ENCODE measurements at places on chromosomes 2 and 18. TPM values are rescaled to one million over a fixed set of nuclear protein-coding genes. Genes with fewer than 3 reads are reported as not detected.
A peak's percentile ranks its signal among the peaks of the same experiment; 100 is the strongest.

DNA sequence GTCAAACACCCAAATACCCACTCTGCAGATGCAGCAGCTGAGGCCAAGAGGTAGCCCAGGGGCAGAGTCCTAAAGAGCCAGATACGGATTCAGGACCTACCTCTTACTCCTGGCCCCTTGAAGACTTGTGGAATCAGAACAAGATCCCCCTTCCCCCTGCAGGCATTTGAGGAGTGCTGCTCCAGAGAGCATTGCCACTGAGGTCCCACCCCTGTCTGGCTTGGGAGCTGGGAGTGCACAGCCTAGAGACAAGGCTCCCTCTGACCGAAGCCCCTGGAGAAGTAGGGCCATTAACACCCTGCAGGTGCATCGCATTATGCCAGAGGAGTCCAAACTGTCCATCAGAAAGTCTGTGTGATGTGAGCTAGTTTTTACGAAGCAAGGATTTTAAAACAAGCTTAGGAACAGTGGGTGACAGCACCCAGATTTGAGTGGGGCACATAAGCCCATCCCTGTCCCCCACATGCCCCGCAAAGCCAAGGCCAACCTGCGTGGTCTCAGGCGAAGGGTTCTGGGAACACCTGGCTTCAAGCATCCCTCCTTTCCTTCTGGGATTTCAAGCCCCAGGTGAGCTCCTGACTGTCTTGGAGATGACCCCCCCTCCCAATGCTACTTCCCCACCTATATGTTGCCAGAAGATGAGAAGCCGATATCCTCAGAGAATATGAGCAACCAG is 48.4 kb downstream of the MTERF4 start:
- DNase-seq, result no peak
- H3K27ac ChIP-seq, result no peak overlapping the region
- H3K4me3 ChIP-seq, result no peak overlapping the region
- H3K4me1 ChIP-seq, result no peaks in the 10 kb centered on the region
- H3K36me3 ChIP-seq, result no peaks in the 10 kb centered on the region

GRCh38 chr18:38301621-38302020 is 736.0 kb upstream of the CELF4 start:
- no peak for DNase-seq
- no peaks in the 10 kb centered on the region for H3K27me3 ChIP-seq
- H3K36me3 ChIP-seq, result no peaks in the 10 kb centered on the region
- no peaks in the 10 kb centered on the region for H3K4me1 ChIP-seq
- no peak overlapping the region for H3K27ac ChIP-seq

GRCh38 chr2:64168756-64169155 is 24.5 kb upstream of the PELI1 start:
- H3K27me3 ChIP-seq, result no peaks in the 10 kb centered on the region
- no peak overlapping the region for H3K27ac ChIP-seq
- H3K4me3 ChIP-seq, result no peak overlapping the region
- no peaks in the 10 kb centered on the region for H3K4me1 ChIP-seq

DNA sequence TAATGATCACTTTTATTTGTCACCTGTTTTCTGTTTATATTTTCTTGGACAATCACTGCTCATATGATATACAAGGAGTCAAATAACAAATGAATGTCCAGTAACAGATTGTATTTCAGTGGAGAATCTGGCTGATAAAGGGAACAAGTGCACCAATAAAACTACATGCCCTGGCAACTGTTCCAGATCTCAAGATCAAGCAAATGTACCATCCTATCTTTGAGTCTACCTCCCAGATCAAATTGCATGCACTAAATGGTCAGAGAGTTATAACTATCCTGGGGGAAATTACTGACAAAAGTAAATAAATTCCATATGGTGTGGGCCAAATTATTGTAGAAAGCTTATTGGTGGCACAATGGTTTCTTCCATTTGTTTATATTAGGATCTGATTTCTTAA is 452.8 kb downstream of the MBD2 start:
- H3K4me3 ChIP-seq, result no peak overlapping the region
- H3K27ac ChIP-seq, result no peak overlapping the region
- no peak for DNase-seq
- no peaks in the 10 kb centered on the region for H3K27me3 ChIP-seq

DNA sequence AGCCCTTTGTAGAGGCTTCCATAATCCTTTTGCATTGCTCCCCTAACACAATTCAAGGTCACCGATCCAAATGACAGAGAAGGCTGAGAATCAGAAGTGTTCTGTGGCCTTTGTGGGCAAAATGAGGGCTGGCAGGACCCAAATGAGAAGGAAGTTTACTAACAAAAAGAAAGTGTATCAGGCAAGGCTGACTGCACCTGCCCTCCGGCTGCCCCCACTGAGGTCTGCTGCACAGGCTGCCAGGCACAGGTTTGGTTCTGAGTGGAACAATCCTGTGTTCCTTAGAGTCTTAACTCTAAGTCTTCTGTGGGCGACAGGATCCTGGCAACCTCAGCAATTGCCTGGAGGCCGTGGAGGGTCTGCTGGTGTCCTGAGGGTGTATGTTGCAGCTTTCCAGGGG is 568.5 kb downstream of the CMPK2 start:
- H3K4me1 ChIP-seq, result no peaks in the 10 kb centered on the region
- no peak for DNase-seq
- H3K36me3 ChIP-seq, result no peaks in the 10 kb centered on the region
- no peaks in the 10 kb centered on the region for H3K27me3 ChIP-seq
- no peak overlapping the region for H3K4me3 ChIP-seq

- no peaks in the 10 kb centered on the region for H3K27me3 ChIP-seq
- H3K36me3 ChIP-seq, result peaks cover 3% of the 10 kb centered on the region
- peaks cover 15% of the 10 kb centered on the region for H3K4me1 ChIP-seq
- no peak overlapping the region for H3K27ac ChIP-seq
- no peak overlapping the region for H3K4me3 ChIP-seq
These were observed 133.3 kb downstream of the TMEM247 start for GRCh38 chr2:46612675-46613074.

- H3K36me3 ChIP-seq, result no peaks in the 10 kb centered on the region
- peak; percentile 53 for DNase-seq
- H3K27ac ChIP-seq, result no peak overlapping the region
- no peaks in the 10 kb centered on the region for H3K4me1 ChIP-seq
- peaks cover 79% of the 10 kb centered on the region for H3K27me3 ChIP-seq
- H3K4me3 ChIP-seq, result peak overlapping the region; percentile 6
These were observed 79.0 kb downstream of the CIB4 start for GRCh38 chr2:26561918-26562810.

DNA sequence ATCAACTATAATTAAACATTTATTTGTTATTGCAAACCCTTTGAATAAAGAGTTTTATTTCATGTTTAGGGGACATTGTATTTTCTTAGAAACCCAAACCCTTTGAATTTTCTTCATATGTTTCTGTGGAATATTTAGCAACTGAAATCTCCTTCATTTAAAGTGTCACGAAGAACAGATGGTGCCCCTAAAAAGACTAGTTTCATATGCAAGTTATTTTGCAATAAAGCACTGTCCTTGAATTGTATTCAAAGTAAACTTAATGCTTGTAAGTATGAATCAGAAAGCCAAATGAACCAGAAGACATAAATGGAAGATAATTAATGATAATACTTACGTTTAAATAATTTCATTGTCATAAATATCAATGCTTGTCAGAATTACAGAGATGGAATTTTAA is 151.9 kb upstream of the CWC22 start:
- H3K27me3 ChIP-seq, result no peaks in the 10 kb centered on the region
- no peaks in the 10 kb centered on the region for H3K36me3 ChIP-seq
- H3K27ac ChIP-seq, result no peak overlapping the region
- no peak overlapping the region for H3K4me3 ChIP-seq

- peaks cover 2% of the 10 kb centered on the region for H3K4me1 ChIP-seq
- H3K27me3 ChIP-seq, result no peaks in the 10 kb centered on the region
- no peak overlapping the region for H3K4me3 ChIP-seq
- no peak overlapping the region for H3K27ac ChIP-seq
- no peak for DNase-seq
These were observed 128.7 kb downstream of the CTIF start for GRCh38 chr18:48667276-48668254.

DNA sequence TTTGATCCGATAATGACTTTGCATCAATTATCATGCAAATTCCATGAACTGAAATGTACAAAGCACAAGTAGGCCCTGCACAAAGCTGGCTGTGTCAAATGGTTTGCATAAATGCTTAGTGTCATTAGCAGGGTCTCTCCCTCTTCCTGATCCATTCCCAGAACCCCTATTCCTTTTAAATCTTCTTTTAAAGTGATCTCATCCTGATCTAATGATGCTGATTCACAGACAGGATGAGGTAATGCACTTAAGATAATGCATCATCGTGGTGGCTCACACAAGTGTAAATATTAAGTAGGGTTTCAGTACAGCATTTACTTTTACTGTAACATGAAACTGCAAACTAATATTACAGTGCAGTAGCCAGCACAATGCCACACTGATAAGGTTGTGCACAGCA is 304.8 kb upstream of the SOX11 start:
- no peak for DNase-seq
- H3K27ac ChIP-seq, result no peak overlapping the region
- H3K27me3 ChIP-seq, result no peaks in the 10 kb centered on the region
- H3K4me1 ChIP-seq, result no peaks in the 10 kb centered on the region
- no peaks in the 10 kb centered on the region for H3K36me3 ChIP-seq

GRCh38 chr2:195410074-195410671 is 246.9 kb upstream of the SLC39A10 start:
- H3K27ac ChIP-seq, result no peak overlapping the region
- no peak overlapping the region for H3K4me3 ChIP-seq
- H3K36me3 ChIP-seq, result no peaks in the 10 kb centered on the region
- H3K27me3 ChIP-seq, result no peaks in the 10 kb centered on the region
- no peak for DNase-seq

GRCh38 chr18:23690505-23691068 is 1.3 kb downstream of the LAMA3 start:
- no peaks in the 10 kb centered on the region for H3K36me3 ChIP-seq
- DNase-seq, result no peak
- peaks cover 58% of the 10 kb centered on the region for H3K27me3 ChIP-seq
- H3K4me1 ChIP-seq, result no peaks in the 10 kb centered on the region
- H3K27ac ChIP-seq, result no peak overlapping the region

GRCh38 chr2:127188797-127189196 is 31.3 kb downstream of the CYP27C1 start:
- H3K4me3 ChIP-seq, result no peak overlapping the region
- no peaks in the 10 kb centered on the region for H3K4me1 ChIP-seq
- DNase-seq, result no peak
- no peaks in the 10 kb centered on the region for H3K36me3 ChIP-seq

DNA sequence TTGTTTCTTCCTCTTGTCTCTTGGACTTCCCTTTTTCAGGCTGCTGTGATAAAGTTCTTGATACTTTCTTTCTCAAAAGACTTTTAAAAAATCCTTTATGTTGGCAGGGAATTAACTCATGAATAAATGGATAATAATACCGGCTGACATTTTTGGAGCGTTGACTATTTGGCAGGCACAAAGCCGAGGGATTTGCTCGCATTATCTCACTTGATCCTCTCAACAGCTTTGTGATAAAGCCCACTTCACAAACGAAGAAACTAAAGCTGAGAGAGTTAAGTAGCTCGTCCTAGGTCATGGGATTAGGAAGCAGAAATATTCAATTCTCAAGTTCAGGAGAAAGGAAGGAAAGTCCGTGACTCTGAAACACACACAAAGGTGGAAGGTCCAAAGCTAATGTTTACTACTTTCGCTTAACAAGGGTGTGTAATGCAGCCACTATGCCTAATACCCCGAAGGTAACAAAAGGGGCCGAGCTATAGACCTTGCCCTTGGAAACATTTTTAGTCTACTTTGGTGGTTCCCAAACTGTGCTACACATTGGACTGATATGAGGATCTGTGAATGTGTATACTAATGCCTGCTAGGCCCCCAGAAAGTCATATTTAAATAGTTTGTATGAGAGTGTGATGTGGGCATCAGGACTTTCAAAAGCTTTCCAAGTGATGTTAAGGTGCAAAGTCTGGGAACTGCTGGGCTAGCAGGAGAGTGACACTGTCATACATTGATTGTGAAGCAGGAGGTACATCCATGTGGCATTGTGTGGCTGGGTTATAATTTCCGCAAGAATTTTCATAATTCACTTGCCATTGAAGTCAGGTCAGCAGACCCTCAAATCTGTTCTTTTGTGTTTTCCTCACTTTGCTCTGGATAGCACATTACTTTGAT is 508.4 kb downstream of the PLCL1 start:
- no peak overlapping the region for H3K4me3 ChIP-seq
- H3K4me1 ChIP-seq, result peaks cover 4% of the 10 kb centered on the region
- no peaks in the 10 kb centered on the region for H3K36me3 ChIP-seq
- DNase-seq, result no peak
- H3K27ac ChIP-seq, result no peak overlapping the region

GRCh38 chr18:13382954-13383827 is 164.6 kb downstream of the LDLRAD4 start:
- no peaks in the 10 kb centered on the region for H3K27me3 ChIP-seq
- no peak overlapping the region for H3K4me3 ChIP-seq
- H3K36me3 ChIP-seq, result no peaks in the 10 kb centered on the region
- H3K27ac ChIP-seq, result no peak overlapping the region

- peak overlapping the region; percentile 89 for H3K27ac ChIP-seq
- no peaks in the 10 kb centered on the region for H3K36me3 ChIP-seq
- no peaks in the 10 kb centered on the region for H3K27me3 ChIP-seq
- peaks cover 10% of the 10 kb centered on the region for H3K4me1 ChIP-seq
- no peak overlapping the region for H3K4me3 ChIP-seq
- no peak for DNase-seq
These were observed 147.3 kb downstream of the B3GNT2 start for GRCh38 chr2:62343206-62343605.

- H3K27ac ChIP-seq, result no peak overlapping the region
- H3K36me3 ChIP-seq, result peaks cover 78% of the 10 kb centered on the region
- H3K27me3 ChIP-seq, result no peaks in the 10 kb centered on the region
- H3K4me1 ChIP-seq, result no peaks in the 10 kb centered on the region
- DNase-seq, result no peak
These were observed 20.4 kb downstream of the MSH6 start for GRCh38 chr2:47803363-47803762.

DNA sequence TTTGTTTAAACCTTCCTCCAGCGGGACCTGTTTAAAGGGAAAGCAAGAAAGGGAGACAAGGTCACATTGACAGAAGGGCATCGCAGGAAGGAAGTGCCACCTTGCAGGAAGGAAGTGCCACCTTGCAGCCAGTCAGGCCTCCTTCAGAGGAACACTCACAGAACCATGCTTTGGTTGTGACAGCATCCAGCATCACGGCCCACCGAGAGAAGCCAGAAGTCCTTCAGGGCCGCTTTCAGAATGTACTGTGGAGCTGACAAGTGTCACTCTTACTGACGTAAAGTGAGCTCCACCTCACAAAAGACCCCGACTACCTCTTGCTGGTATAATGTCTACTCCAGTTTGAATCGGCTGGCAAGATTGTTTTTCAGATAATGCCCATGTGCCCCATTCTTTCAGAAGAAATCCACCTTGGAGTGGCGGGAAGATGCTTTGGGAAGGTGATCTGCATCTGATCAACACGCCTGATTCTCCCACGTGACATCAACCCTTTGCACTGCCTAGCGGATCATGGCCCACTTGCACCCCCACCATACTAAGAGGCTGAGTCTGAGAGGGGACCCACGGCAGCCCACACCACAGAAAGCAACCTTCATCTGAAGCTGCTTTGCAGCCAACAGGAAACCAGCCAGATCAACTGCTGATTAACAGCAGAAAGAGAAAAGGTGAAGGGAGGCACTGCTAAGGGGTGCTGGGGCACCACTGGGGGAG is 99.8 kb downstream of the UXS1 start:
- no peaks in the 10 kb centered on the region for H3K36me3 ChIP-seq
- DNase-seq, result no peak
- H3K27ac ChIP-seq, result no peak overlapping the region

Gene ST8SIA5
- 0.67 TPM for total RNA-seq

Gene KIDINS220
- total RNA-seq, result 69.8 TPM

Gene CHN1
- 64.3 TPM for total RNA-seq

Gene ASPRV1
- total RNA-seq, result 3.8 TPM

Gene XIRP2
- 0.51 TPM for total RNA-seq

Gene C2orf66
- total RNA-seq, result not detected

Gene EFEMP1
- 1.9 TPM for total RNA-seq

Gene TFPI
- 9.3 TPM for total RNA-seq

Gene SLC38A11
- total RNA-seq, result not detected

Gene NFATC1
- total RNA-seq, result 10.8 TPM

Gene ITPRIPL1
- 1.3 TPM for total RNA-seq

Gene C2orf72
- 5.4 TPM for total RNA-seq

Gene ST8SIA3
- 0.07 TPM for total RNA-seq

Gene LRP2
- total RNA-seq, result 1.5 TPM
